NCI-H446 treated with DMSO at 0.1 percent for 48 hours (cell line): ENCODE measurements at places on chromosomes 7 and 10.

DNA sequence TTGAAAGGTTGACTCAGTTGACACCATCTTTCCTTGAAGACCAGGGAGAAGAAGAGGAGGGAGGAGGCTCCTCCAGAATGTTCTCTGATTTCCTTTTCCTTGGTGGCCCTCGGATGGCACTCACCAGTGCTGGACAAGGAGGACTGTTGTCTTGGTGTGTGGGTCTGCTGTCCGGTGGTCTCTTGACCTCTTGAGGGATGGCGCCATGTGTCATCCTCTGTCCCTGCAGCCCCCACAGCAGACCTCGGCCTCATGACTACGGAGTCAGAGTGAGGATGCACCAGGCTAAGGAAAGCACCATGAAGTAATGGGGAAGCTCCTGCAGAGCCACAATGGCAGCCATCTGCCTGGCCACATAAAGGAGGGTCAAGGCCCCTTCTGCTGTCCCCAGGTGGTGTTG lies 475.0 kb downstream of the GLRX3 start:
- no peak for DNase-seq

DNA sequence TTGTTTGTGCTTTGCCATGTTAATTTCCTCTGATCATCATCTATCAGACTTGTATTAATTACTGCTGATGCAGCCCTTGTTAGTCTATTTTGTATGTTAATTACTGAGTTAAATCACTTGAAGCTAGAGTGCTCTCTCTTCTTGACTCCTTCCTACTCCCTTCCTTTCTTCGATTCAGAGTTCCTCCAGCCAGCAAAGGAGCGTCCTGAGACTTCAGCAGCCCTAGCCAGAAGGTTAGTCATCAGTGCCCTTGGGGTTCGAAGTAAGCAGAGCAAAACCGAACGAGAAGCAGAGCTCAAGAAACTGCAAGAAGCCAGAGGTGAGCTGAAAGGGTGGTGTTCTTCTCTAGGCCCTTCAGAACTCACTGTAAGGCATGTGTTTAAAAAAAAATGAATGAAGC lies 32.1 kb downstream of the LOXL4 start:
- no peak for DNase-seq

DNA sequence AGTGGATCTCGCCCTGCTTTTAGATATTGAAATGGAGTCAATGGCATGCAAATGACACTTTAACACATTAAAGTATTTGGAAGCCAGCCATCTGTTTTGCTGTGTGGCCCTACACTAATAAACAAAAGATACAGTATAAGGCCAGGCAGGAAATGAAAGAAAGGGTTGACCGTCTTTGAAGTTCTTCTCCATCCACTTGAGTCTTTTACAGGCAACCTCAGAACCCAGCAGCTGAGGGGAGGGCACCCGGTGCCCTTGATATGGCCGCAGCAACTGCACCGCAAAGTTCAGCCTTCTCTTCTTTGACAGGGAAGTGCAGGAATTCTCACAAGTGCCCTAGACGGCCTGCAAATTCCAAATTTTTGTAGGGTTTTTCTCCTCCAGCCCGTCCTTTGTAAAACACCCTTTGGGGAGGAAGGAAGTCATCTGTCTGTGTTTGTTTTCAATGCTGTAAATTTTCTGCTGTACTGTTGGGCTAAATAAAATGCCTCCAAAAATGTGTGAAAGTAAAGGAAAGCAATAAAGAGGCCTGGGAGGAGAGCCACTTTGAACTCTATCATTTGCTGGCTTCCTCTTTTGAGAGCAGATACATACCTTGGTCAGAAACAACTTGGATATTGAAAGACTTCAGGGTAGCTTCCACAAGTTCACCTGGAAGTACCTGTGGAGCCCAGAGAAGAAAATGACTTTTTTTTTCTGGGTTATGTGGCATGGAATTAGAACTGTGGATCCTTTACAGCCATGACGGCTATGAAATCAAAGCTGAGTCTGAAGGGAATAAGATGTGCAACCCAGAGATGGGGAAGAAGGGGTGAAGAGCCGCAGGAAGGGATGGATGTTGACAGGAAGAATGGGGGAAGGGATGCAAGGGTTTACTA lies 3.6 kb downstream of the HOXA1 start:
- DNase-seq: no peak

DNA sequence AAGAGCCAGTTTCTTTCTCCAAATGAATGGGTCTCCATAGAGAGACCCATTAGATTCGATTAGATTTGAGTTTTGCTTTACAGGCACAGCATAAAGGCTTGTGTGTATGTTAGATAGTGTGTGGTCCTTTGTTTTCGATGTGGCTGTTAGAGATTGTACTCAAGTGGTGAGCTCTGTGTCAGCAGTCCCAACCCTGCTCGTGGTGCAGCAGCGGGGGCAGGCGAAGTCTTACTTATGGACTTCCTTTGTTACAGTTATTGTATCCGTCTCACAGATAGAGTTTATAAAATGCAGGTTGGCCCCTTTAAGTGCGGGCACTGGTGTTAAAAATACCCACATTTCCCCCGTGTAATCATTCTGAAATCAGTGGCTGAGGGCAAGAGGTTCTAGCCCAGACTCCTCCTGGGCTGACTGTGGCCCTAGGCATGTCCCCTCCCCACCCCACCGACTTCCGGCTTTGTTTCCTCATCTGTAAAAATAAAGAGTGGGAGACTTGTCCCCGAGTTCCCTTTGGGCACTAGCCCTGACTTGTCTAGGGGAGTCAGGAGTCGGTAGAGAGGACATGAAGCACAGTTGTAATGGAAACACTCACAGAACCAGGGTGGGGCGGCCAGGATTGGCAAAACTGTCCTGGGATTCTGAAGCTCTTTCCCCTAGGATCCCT lies 28.6 kb downstream of the MTURN start:
- DNase-seq: no peak

DNA sequence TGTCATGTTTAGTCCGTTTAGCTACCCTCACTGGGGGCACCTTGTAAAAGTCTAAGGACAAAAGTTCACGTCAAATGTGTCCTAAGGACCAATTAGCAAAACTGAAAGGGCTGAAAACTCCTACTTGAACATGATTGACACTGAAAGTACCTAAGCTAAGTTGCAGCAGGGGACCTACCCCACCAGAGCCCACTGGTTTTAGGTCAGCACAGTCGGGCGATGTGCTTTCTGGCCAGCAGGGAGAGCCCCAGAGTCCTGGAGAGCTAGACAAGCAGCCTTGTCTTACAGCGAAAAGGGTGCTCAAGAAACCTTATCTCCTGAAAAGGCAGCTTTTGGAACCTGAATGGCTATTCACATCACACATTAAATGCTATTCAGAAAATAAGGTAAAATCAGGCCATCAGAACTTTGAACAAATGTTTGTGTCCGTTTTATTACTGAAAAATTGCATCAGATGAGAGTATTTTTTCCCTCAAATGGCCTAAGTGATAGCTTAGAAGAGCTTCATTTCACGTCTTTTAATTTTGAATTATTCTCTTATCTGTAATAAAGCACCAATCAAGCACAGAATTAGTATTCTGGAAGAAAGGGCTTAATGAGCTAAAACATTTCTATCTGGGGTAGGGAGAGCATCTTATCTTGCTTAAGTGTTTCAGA lies 52.2 kb upstream of the MKI67 start:
- no peak for DNase-seq

DNA sequence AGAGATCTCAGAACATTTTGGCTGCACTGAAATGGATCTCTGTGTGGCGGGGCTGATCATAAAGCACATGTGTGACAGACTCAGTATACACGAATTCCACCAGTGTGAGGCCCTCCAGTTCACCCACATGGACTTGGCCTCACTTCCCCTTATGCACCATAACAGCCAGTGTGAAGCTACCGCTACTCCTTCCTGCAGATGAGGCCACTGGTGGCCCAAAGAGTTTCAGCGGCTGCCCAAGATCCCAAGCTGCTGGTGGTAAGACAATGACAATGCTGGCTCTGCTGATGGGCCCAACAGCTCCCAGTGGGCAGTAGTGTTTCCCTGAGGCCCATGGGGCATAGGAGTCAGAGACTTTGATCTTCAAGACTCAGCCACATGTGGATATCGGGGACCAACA lies 21.0 kb upstream of the C10orf71 start:
- DNase-seq: no peak

DNA sequence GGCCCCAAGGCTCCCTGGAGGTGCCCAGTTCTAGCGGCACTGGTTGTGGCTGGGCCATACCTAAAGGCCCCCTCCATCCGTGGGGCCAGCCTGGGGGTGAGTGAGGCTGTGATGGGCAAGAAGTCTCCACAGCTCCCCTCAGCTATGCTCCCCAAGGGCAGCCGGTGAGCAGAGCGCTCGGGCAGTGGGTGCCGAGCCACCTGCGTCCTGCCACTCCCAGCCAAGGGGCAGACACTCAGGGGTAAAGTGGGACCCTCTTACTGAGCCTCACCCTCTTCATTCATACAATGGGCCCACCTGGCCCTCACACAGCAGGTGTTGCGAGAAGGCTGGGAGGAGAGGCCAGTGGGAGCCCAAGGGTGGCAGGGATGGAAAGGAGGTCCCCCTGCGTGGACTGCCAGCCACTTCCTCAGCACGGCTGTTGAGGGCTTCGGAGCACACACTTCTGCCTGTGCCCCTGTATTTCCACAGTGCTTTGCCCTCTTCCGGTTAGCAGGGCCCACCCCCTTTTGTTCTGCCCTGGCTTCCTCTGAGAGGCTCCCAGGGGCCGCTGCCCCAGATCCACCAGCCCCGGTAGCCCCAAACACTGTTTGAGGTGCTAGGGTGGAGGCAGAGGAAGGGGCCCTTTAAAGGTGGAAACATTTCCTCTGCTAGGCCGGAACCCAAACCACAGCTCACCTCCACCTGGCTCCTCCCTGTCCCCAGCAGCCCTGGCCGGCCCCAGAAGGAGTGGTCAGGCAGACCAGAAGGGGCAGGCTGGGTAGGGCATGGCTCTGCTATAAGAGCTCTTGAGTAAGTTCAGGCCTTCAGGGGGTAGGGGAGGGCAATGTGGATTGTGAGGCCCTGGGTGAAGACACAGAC lies 16.4 kb upstream of the C10orf105 start:
- no peak for DNase-seq

GRCh38 chr10:125707541-125708468 lies 11.7 kb upstream of the EDRF1 start:
- DNase-seq: no peak

DNA sequence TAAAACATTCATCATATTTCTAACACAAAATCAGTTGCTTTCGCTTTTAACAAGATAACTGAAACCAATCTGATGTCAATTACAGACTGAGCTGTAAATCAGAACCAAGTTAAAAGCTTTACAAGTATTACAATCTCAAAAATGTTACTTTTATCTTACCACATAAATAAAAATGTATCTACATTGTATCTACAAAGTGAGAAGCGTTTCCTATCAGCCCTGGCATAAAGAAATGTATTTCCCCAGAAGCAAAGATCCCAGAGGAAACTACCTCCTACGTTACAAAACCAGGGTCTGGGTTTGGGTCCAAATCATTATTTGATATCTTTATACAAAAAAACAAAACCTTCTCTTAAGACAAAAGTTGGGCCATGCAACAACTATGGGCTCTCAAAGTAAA lies 2.6 kb downstream of the SMURF1 start:
- no peak for DNase-seq

DNA sequence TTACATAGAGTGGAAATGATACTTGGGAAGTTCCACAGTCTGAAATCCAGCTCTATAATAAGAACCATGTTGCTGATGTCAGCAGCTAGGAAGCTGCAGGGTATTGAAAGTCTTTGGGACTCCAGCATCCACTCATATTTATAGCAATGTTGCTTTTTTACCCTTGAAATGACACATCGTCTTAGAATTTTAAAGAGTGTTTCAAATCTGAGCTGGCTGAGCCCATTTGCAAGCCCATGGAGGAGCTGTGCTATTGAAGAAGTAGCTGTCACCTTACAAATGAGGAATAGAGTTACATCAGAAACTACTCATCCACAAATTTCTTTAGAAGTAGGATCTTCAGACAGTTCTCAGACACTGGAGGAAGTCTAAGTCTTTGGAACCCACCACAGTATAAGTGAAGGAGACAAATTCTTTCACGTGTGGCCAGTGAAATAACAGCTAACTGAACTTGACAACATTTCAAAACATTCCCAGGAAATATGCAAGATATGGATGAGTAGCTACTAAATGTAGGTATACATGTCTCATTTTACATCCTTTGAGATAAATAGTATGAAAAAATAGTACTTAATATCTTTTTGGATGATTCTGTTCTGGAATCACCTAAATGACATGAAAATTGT lies 203.6 kb downstream of the ZNF365 start:
- no peak for DNase-seq

DNA sequence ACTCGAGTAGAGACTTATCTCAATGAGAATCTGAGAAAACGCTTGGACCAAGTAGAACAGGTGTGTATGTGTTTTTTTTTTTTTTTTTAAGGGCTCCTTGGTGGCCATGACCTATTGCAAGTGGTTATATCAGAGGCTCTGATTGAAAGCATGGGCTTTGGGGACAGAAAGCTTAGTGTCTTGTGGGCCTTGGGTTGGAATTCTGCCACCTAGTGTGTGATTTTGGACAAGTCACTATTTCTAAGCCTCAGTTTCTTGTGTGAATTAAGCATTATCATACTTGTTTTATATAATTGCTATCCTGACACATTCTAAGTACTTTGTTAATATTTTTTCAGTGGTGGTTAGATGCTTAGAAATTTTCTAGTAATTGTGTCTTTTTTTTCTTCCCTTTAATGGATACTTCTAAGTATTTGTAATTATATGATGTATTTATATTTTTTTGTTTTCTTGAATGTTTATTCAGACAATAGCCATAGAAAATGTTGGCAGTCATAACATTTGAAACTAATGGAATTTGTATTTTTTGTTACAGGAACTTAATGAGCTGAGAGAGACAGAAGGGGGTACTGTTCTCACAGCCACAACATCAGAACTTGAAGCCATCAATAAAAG lies 33.1 kb downstream of the SMC3 start:
- DNase-seq: no peak

- no peak for DNase-seq
Observed at GRCh38 chr7:81857385-81857784, 87.5 kb upstream of the HGF start.

- DNase-seq: no peak
Observed at GRCh38 chr7:131225619-131226513, 101.8 kb upstream of the MKLN1 start.

DNA sequence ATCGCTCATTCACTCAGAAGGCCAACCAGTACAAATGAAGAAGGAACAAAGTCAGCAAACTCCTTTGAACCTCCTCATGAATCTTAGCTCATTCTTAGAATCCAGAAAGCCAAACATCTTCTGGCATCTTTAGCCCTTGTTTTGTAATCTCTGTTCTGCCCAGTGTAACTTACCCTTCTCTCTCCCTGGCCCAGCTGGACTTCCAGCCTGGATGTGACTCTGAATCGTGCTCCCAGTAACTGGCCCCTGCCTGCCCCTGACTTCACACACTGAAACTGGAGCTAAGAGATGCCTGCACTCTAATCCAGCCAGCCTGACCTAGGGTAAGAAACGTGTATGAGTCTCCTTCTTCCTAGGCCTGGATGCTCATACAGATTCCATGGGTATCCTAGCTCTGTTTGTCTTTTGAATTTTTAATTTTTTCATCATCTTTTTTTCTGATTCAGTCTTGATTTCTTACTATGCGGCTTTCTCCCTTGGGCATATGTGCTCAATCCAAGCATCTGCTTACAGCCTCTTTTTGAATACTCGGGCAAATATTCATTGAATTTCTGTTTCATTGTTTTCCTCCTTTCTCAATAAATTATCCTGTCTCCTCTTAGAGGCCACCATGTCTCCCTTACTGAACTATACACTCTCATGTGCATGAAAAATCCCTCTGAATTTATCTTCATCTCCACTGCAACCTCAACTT lies 845.6 kb upstream of the AUTS2 start:
- no peak for DNase-seq
